Foreskin fibroblast (primary cell): ENCODE measurements at places on chromosomes 12 and 14.

DNA sequence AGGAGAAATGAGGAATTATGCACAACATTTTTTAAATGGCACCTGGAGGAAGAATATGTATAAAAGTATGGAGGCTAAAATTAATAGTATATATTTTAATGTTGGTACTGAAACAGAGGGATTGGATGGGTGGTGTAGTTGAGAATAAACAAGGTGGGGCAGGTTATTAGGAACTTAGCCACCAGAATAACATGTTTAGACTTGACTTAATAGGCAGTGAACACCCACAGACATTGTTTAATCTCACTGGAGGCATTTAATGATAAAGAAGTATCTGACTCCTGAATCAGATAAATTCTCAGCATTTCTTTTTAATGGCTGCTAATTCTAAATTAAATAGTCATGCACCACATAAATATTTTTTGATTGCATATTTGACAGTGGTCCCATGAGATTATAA lies 139.7 kb downstream of the CNTN1 start:
- no peak for DNase-seq

GRCh38 chr14:57987596-57988300 lies 121.9 kb upstream of the SLC35F4 start:
- no peak for DNase-seq

DNA sequence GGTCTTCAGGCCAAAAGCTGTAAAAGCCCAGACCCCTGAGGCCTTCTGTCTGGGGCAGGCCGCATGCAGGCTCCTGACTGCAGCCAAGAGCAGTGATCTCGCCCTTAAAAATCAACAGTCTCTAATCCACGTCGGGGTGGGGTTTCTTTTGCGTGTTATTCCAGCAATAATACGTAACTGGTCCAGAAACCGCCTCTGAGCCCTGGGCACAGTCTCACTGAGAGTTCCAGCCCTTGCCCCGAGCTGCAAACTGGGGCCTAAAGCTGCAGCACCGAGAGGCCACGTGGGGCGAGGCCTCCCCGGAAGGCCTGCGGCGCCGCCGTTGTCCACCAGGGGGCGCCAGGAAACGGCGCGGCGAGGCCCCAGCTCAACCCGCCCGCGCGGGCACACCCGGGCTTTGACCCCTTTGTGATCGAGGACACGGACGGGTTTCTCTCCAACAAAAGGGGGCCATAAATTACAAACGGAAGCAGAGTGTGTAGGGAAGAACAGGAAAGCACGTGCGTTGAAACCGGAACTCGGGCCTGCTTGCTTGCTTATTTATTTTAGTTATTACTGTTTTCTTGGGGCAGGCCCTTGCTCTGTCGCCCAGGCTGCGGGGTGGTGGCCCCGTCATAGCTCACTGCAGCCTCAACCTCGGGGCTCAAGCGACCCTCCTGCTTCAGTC lies 87.2 kb downstream of the NINJ2 start:
- peak; percentile 57 for DNase-seq

DNA sequence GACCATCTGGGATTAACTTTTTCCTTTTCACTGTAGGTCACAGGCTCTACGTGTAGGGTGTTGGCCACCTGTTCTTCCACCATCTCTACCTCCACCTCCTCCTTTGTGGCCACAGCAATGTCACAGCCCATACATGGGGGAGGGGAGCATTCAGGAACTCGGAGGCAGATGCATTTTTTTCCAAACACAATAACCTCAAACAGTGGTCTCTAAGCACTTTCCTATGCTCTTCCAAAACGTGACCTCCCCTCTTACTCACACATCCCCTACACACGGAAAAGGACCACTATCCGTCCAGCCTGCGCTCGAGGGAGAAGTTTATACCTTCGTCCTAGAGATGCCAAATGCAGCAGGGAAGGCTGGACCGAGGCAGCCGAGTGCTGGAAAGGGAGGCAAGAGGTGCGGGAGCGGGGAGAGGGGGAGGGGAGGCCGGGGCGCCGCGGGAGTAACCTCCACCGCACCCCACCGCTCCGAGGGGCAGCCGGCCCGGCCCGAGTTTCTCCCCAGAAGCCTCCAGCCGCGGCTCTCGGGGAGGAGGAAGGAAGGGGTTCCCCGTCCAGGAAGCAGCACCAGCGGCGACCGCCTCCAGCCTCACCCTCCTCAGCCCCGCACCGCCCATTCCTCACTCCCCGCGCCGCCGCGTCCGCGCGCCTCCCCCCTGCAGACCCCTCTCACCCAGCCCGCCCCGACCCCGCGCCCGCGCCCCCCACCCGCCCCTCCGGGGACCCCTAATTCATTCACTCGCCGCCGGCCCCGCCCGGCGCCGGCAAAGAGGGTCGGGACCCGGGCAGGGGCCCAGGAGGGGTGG lies 594 bp downstream of the KRAS start:
- peak; percentile 4 for DNase-seq

DNA sequence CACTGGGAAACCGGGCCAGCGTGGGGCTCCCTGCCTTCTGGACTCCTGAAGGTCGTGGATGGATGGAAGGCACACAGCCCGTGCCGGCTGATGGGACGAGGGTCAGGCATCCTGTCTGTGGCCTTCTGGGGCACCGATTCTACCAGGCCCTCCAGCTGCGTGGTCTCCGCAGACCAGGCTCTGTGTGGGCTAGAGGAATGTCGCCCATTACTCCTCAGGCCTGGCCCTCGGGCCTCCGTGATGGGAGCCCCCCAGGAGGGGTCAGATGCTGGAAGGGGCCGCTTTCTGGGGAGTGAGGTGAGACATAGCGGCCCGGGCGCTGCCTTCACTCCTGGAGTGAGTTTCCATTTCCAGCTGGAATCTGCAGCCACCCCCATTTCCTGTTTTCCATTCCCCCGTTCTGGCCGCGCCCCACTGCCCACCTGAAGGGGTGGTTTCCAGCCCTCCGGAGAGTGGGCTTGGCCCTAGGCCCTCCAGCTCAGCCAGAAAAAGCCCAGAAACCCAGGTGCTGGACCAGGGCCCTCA lies 26.9 kb downstream of the HIP1R start:
- DNase-seq, result no peak
